ENCODE measurements at places on chromosomes 6 and 20. TPM values are rescaled to one million over a fixed set of nuclear protein-coding genes. Genes with fewer than 3 reads are reported as not detected.

NFYA gene
- 42.1 TPM for total RNA-seq

PPP1R3G gene
- 0.07 TPM for total RNA-seq

LAMA4 gene
- not detected for total RNA-seq

ITPR3 gene
- total RNA-seq: 109 TPM

ELOVL4 gene
- 6.2 TPM for total RNA-seq

RHAG gene
- total RNA-seq: not detected

SAMD3 gene
- not detected for total RNA-seq

HLA-DOB gene
- total RNA-seq: 0.56 TPM

- no peak for DNase-seq
Measured at GRCh38 chr20:44848254-44849015, 37.1 kb upstream of the YWHAB start.

DNA sequence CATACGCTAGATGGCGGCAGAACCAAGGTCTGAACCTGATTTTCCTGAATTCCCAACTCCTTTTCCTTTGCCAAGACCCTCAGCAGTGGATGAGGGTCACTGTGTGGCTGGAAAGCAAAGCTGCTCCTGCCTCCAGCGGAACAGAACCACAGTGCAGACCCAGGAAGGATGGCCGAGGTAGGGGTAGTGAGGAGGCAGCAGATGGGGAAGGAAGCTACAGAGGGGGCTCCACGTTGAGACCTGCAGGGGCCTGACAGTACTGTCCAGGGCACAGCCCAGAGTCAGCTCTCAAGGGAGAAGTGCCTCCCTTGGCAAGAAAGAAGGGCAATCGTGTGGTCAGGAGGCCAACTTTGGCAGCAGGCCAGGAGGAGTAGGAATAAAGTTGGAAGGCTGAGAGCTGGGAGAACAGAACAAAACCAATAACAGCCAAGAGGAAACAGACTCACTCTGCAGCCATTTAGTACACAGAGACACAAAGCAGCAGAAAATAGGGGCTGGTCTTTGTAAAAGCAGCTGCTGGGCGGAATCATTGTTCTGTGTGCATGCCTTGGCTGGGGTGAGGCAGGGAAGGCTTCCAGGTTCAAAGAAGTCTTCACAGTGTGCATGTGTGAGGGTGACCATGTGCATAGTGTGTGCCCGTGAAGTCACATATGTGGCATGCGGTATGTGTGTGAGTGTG lies 3.1 kb downstream of the GABRR2 start:
- DNase-seq: peak; percentile 83

DNA sequence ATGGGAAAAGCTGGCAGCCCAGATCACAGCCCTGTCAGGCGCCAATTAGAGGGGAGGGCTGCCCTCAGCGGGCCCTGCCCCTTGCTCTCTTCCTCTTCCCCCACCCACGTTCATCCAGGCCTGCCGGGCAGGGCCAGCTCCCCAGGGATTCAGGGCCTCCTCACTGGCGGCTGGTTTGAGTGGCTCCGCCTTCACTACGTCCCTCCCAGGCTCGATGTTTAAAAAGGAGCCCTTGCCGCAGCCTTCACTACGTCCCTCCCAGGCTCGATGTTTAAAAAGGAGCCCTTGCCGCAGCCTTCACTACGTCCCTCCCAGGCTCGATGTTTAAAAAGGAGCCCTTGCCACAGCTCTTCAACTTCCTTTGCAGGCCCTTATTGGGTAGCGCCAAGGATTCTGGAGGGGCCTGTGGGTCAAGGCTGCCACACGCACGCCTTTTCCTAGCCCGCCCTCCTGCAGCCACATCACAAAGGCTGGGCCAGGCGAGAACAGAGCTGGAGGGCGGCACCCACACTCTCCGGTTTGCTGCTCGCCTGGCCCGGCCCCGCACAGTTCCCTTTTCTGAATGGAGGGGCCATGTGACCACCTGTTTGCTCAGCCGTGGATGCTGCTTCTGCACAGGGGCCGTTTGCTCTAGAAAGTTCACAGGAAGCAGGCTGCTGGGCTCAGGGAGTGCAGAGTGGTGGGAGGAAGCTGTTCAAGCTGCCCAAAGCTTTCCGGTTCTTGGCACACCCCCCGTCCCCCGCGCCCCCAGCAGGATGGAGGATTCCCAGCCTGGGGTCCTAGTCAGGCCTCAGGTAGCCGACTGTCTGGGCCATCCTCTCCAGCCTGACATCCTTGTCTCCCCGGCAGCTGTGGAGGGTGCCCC lies 1.6 kb downstream of the SLC17A9 start:
- no peak for DNase-seq

DNA sequence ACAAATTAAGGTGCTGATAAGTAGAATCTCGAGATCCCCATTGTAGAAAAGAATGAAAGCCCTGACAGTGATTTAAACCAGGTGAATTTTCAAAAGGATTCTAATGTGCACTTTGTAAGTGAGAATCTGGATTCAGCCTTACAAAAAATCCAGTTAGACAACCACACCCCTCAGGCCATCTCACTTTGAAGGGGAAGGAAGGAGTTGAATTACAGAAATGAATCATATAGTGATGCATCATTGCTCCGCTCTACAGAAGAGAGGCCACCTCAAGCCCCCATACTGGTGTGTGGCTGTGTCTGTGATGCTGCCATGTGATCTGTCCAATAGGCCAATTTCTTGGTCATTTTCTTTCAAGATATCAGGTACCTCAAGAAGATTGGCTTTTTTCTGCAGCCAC lies 85.5 kb upstream of the NT5E start:
- DNase-seq: peak; percentile 67

DNA sequence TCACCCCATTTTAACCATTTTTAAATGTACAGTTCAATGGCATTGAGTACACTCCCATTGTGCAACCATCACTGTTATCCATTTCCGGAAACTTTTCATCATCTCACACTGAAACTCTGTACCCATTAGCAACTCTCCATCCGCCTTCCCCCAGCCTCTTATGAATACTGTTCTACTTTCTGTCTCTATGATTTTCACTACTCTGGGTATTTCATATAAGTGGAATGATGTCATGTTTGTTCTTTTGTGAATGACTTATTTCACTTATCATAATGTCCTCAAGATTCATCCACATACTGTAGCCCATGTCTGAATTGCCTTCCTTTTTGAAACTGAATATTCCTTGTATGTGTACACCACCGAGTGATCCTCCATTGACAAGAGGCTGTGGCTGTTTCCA lies 92.9 kb upstream of the TOX2 start:
- DNase-seq: peak; percentile 54

DNA sequence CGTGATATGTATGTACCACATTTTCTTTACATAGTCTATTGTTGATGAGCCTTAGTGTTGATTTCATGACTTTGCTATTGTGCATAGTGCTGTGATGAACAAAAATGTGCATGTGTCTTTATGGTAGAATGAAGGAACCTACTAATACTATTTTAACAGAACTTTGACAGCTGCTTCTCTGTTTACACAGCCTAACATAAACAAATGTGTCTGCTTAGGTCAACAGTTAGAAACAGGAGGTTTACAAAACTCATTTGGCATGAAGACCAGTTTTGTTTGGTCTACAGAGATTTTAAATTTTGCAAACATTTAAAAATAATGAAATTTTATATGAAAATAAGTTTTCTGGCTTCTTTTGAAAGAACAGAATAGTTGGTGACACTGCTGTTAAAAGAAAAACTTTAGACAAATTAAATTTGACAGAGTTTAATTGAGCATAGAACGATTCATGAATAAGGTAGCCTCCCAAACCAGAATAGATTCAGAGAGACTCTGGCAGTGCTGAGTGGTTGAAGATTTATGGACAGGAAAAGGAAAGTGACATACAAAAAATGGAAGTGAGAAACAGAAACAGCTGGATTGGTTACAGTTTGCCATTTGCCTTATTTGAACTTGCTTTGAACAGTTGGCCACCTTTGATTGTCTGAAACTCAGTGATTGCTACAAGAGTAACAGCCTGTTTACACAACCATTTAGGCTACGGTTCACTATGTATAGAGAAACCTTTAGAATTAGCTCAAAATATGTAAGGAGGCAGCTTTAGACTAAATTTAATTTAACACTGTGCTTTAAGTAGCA lies 715.8 kb upstream of the HS3ST5 start:
- no peak for DNase-seq

- no peak for DNase-seq
Measured at GRCh38 chr20:42378826-42379225, 760.6 kb upstream of the CHD6 start.

DNA sequence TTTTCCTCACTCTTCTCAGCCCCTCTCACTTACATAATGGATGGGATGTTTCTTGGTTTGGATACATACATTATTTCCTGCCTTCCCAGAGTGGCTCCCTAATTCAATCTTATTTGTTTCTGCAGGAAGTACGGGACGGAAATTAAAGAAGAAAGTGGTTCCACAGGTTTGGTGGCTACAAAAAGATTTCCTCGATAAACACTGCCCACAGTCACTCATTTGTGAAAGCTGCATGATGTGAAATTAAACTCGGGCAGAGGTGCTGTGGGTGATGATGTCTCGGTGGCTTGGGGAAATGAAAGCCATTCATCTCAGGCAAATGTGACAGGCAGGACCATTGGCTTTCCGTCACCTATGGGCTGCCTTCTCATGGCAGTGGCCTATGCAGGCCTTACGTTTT lies 119.5 kb upstream of the KCNG1 start:
- DNase-seq: no peak

GRCh38 chr6:166588691-166589336 lies 2.3 kb upstream of the RAMACL start:
- peak; percentile 38 for DNase-seq

- no peak for DNase-seq
Measured at GRCh38 chr6:71534921-71535320, 246.3 kb downstream of the OGFRL1 start.

- no peak for DNase-seq
Measured at GRCh38 chr6:151534576-151534975, 40.8 kb downstream of the CCDC170 start.

DNA sequence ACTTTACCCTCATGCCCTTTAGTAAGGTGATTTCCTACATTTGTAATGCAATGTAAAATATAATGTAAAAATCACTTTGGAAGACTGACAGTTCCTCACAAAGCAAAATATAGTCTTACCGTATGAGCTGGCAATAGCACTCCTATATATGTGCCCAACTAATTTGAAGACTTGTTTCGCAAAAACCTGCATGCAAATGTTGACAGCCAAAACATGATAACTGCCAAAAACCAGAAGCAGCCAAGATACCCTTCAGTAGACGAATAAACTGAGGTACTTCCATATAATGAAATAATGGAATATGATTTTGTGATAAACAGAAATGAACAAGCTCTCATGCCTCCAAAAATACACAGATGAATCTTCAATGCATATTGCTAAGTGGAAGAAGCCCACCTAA lies 13.6 kb downstream of the AURKA start:
- DNase-seq: no peak

DNA sequence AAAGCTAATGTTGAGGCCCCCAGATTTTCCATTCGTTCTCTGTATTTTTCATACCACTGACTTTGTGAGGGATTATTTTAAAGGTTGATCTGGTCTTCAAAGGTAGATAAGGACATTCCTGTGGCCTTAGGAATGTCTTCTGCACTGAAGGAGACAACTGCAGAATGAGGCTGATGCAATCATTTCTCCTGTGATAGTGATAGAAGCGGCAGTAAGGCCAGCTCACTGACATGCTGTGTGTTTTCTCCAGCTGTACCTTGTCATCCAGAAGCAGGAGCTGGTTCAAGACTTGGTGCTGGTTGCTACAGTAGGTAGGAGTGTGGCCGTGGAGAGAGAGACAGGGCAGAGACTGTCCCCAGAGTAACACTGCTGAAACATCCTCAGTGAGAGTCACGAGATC lies 53.8 kb downstream of the DCBLD1 start:
- DNase-seq: no peak

DNA sequence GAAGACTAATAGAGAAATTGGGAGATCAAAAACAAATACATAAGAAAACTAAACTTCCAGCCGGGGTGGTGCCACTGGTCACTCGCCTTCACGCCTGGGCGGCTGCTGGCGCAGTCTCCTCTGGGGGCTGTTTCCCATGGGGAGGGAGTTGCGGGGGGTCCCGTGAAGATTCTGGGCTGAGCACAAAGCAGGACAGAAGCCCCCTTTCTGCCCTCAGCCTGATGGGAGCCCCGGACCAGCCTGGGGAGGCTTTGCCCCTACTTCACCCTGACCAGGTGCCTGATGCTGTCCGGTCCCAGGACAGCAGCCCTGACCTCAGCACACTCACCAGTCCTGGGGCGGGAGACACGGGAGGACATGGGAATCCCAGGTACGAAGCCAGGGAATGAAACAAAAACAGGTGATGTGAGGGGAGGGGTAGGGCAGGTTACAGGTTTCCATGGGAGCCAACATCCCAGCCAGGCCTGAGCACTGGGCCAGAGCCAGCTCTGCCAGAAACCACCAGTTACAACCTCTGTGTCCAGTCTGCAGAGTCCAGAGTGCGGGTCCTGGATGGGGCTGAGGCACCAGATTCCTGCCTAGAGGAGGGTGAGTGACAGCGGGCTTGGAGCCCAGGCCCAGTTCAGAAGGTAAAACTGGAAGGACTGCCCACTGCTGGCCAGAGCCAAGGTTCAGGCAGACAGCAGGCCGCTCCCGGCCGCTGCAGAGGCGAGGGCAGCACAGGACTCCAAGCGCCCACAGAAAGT lies 326.4 kb downstream of the TAF4 start:
- DNase-seq: no peak

DNA sequence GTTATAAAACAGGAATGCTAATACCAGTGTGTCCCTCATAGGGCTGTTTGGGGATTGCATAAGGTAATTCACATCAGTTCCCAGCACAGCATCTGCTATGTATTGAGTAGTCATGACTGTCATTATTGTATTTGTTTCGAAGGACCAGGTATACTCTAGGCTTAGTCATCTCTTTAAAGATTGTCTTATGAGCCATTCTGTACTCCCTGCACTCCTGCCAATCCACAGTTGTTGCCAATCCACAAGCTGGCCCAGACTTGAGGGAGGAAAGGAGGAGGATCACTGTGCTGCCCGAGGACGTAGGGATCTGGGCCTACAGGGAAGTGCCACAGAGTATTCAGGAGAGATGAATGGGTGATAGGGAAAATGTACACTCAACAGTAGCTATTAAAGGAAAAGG lies 113.0 kb upstream of the TIAM2 start:
- peak; percentile 66 for DNase-seq

DNA sequence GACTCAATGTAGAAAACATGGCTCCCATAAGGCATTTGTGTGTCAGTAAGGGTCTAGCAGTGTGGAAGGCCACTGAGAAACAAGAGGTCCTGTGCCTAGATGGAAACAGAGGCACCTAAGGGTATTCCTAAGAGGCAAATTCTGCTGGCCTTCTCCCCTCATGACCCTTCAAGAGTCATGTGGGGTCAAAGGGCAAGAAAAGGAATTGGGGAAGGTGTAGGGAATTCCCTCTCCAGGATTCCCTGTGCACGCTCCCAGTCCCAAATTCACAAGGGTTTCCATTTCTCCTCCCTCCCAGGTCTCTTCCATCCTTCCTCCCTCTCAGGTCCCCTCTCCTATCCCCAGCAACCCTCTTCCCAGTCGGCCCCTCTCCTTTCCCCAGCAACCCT lies 568 bp downstream of the AGPAT1 start:
- DNase-seq: no peak

- DNase-seq: no peak
Measured at GRCh38 chr6:1418471-1419191, 29.3 kb downstream of the FOXF2 start.

- no peak for DNase-seq
Measured at GRCh38 chr6:143953922-143954321, 54.1 kb downstream of the PLAGL1 start.
